ENCODE measurements at places on chromosomes 7 and 10. TPM values are rescaled to one million over a fixed set of nuclear protein-coding genes. Genes with fewer than 3 reads are reported as not detected.

The WDR86 gene
- total RNA-seq: 14.0 TPM

The KMT2C gene
- 75.6 TPM for total RNA-seq

The FKBP6 gene
- not detected for total RNA-seq

The CXCL12 gene
- 107 TPM for total RNA-seq

The ASAH2 gene
- total RNA-seq: 0.49 TPM

The CNTNAP2 gene
- 1.9 TPM for total RNA-seq

The BEND7 gene
- total RNA-seq: 6.9 TPM

The THSD7A gene
- total RNA-seq: 6.9 TPM

The PLCE1 gene
- total RNA-seq: 8.6 TPM

The PKD2L1 gene
- not detected for total RNA-seq

The PLXDC2 gene
- total RNA-seq: 63.2 TPM

The FZD8 gene
- total RNA-seq: 7.6 TPM

The LDB3 gene
- 25.0 TPM for total RNA-seq

The EPHB6 gene
- 34.7 TPM for total RNA-seq

The CUZD1 gene
- 0.59 TPM for total RNA-seq

The CYP2C19 gene
- 0.69 TPM for total RNA-seq

The WNT2 gene
- 4.5 TPM for total RNA-seq

The ODAD2 gene
- 0.69 TPM for total RNA-seq

The C10orf71 gene
- total RNA-seq: 2.2 TPM

The PIP gene
- not detected for total RNA-seq

The CYP2E1 gene
- total RNA-seq: 0.69 TPM

The MACROH2A2 gene
- total RNA-seq: 10.2 TPM

The CTAGE6 gene
- 1.3 TPM for total RNA-seq

The CCDC146 gene
- 18.2 TPM for total RNA-seq

The RAPGEF5 gene
- 43.9 TPM for total RNA-seq

The SFRP4 gene
- 5.0 TPM for total RNA-seq

The ICA1 gene
- 14.9 TPM for total RNA-seq

The STAMBPL1 gene
- 16.9 TPM for total RNA-seq

The RAB18 gene
- total RNA-seq: 56.3 TPM

The GNG11 gene
- 19.0 TPM for total RNA-seq

The TAF3 gene
- 3.2 TPM for total RNA-seq
